ENCODE measurements at places on chromosomes 1 and 21.
A peak's percentile ranks its signal among the peaks of the same experiment; 100 is the strongest.

- no peak for DNase-seq
These were observed 81.9 kb upstream of the NR5A2 start for GRCh38 chr1:199945591-199945990.

- peak; percentile 57 for DNase-seq
These were observed 3.9 kb upstream of the DENND2D start for GRCh38 chr1:111204201-111204982.

- DNase-seq: no peak
These were observed 25.1 kb upstream of the BRDT start for GRCh38 chr1:91924146-91924545.

DNA sequence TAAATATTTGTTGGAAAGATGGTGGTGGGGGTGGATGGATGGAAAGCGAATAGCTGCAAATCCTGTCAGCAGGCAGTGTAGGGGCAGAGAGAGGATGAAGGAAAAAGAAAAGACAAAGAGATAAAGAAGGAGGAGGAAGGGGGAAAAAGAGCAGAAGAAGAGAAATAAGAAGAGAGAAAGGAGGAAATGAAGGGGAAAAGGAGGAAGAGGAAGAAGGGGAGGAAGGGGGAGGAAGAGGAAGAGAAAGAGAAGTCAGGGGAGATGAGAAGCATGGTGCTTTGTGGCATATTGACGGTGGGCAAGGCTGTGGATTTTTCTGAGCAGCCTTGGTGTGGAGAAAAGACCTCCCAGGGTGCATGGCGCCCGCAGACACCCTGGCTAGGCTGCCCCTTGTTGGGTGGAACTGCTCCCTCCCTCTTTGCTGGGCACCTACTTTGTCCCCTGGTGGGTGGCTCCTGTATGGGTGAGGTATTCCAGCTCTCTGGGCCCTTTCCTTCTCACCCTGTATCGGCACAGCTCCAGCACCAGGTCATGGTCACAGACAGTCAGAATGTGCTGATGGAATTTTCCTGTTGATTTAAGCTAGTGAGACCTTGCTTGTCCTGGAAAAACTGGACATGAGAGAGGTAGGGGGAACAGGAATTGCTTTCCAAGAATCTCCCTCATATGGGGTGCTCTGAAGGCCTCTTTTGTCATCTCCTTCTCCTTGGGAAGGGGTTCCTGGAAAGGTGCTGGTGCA is 45.7 kb upstream of the TLR5 start:
- no peak for DNase-seq

- no peak for DNase-seq
These were observed 7.7 kb downstream of the TFF2 start for GRCh38 chr21:42343101-42343500.

DNA sequence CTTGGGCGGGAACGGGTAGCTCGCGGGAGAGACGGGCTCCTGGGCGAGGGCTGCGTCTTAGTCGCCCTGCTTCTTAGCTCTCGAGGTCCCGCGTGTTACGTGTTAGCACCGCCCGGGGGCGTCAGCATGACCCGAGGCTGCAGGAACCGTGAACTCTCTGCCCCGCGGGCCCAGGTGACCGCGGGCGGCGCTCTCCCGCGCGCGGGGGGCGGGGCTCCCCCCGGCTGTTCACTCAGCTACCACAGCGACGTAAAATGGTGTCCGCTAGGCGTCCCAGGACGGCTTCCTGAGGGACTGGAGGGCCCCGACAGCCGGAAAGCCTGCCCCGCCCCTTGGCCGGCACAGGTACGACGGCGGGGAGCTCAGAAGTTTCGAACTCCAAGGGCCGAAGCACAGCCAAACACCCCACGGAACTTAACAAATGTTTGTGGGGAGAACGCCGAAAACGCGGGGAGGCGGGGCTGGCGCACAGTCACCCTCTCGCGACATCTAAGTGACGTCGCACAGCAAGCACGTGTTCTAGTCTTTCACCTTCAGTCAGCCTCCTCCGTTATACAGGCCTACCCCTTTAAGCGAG is 780 bp upstream of the RBM15 start:
- peak; percentile 94 for DNase-seq

- no peak for DNase-seq
These were observed 206.4 kb upstream of the FOXD3 start for GRCh38 chr1:63116016-63116415.

- DNase-seq: no peak
These were observed 24.4 kb downstream of the SZRD1 start for GRCh38 chr1:16391411-16391810.

- peak; percentile 73 for DNase-seq
These were observed 16.4 kb downstream of the HEYL start for GRCh38 chr1:39623053-39623452.

DNA sequence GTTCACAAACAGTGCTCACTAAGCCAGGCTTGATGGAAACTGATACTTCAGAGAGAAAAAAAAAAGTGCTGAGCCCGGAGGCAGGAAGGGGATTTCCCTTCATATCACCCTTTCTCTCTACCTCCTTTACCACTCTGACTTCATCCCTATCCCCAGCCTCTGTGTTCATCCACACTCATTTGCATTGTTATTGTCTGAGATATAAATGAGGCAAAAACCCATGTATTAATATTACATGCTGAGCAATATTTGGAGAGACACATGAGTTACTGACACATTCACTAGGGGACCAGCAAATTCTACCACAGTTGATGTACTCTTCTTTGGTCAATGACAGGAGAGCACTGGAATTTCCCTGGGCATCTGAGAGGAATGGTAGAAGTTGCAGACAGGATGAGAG is 175.8 kb downstream of the TNFSF18 start:
- DNase-seq: no peak

DNA sequence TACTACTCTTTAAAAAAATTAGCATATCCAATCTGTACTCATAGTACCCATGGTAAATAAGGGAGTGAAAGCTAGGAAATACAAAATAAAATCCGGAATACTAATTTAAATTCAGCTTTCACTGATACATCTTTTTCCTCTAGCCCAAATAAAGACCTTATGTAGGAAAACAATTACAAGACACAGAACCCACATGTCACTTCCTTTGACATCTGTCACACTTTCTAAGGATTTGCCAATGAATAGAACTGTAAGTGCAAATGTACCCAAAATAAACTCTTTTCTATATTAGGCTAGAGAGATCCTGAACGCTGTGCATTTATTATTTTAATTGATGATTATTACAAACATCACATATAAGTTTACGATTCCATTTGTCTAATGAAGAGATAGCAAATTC is 393.0 kb downstream of the LRRIQ3 start:
- DNase-seq: no peak

GRCh38 chr1:77395051-77395450 is 113.2 kb downstream of the AK5 start:
- no peak for DNase-seq

GRCh38 chr1:116435806-116436610 is 63.0 kb downstream of the ATP1A1 start:
- no peak for DNase-seq

DNA sequence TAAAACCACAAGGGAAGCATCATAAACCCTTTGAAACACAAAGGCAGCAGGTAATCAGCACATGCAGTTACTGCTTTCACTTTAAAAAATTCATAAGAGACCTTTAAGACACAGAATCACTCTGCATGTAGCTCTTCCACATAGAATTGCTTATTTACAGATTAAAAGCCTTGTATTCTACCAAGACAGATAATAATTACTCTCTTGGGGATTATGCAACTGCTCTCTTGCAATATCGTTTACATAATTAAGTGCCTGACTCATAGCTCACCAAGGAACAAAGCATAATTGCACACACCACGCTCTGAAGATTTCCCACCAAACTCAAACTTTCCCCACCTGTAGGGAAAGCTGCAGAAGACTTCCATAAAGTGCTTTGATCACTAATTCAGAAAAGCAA is 87.9 kb downstream of the VAV3 start:
- no peak for DNase-seq
